ENCODE measurements at places on chromosomes 3 and 15.

- DNase-seq: peak; percentile 84
Observed at GRCh38 chr3:53161820-53162671, 1.0 kb downstream of the PRKCD start.

GRCh38 chr3:185423178-185423577, 60.2 kb downstream of the MAP3K13 start:
- DNase-seq: no peak

GRCh38 chr3:34150992-34151391, 352.6 kb downstream of the PDCD6IP start:
- no peak for DNase-seq

GRCh38 chr15:85475317-85475701, 94.9 kb downstream of the AKAP13 start:
- no peak for DNase-seq

GRCh38 chr3:46417841-46418611, 11.0 kb downstream of the CCRL2 start:
- DNase-seq: no peak

DNA sequence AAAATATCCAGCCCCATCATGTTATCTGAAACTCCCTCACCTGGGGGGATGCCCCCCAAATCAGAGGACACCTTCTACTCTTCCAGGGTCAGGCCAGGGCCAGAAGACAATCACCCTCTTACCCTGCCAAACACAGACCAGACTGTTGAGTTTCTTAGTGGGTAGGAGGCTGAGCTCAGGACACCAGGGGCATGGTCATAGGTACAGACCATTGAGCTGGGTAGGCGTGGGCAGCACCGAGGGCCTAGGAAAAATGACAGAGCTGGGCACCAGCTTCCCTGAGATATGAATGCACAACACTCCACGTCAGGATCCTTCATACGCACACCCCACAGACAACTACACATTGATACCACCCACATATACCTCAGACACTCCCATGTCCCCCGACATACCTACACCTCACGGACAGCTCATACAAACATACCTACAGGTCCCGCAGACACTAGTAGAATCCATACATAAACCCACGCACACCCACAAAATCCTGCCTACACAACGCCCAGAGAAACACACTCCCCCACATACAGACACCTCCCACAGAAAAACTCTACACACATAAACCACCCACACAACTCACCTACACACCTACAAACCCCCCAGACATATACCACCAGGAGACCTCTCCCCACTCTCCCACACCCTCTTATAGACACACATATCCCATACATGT, 11.8 kb downstream of the AP3B2 start:
- no peak for DNase-seq

- no peak for DNase-seq
Observed at GRCh38 chr3:52196977-52197376, 983 bp upstream of the ALAS1 start.

DNA sequence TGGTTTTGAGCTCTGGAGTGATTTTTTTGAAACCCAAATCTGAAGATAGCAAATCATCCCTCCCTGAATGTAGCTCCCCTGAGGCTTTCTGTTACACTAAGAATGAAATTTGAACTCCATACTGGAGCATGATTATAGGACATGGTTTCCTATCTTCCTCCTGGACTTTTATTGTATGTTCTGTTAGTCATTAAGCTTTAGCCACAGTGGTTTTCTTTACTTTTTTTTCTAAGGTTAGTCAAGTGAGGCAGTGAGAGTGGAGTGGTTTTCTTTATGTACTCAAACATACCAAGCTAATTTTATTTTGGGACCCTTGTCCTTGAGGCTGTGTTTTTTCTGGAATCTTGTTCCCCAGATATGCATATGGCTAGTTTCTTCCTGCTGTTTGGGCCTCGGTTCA, 55.2 kb upstream of the FRMD4B start:
- DNase-seq: no peak

DNA sequence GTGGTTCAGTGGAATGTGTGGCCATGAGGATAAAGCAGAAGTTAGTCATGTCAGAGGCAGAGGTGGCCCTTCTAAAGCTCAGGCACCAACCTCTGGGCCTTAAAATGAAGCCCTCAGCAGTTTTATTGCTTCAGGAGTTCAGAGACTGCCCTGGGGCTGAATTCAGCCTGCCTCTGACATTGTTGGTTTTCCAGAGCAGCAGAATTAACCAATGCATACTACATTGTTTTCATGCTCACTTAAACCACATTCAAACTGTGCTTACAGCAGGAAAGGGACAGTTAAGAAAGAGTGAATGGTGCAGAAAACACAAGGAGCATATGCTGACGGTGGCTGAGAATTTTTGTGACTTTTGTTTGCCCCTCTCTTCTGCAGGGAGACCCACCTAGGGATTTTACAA, 320.2 kb downstream of the CHST2 start:
- no peak for DNase-seq

DNA sequence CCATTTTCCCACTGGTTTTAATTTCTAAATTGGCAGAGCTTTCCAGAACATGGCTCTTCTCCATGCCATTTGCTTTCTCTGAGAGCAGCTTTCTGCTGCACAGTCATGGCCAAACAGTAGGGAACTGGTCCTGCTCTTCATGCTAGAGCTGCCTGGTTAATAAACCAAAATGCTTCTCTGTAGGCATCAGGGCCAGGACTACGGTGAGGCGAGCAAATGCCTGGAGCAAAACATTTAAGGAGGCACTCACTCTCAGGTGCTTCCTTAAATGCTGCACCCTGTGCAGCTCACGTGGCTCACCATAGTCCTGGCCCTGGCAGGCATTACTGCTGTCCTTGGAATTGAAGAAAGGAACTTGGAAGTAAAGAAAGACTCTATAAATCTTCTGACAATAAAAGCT, 48.5 kb upstream of the PPP2R3A start:
- DNase-seq: no peak

- no peak for DNase-seq
Observed at GRCh38 chr3:13495351-13495813, 15.3 kb downstream of the HDAC11 start.

DNA sequence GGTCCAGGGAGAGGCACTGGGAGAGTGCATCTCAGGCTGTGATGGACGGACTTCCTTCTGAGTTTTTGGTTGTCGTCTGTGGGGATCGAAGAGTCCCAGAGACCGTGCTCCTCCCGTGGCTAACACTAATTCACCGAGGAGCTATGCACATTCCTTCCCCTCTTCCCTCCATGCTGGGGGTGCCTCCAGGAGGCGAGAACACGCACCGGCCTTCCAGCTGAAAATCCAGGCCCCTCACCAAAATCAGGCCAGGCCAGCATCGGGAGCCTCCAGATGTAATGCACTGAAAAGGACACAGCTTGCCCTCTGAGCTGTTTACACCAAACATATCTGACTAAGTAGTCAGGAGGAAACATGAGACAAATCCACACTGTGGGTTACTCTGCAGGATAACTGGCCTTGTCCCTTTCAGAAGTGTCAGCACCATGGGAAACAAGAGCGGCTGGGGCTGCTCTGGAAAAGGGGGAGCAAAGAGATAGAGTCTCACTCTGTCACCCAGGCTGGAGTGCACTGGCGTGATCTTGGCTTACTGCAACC, 5.5 kb downstream of the RNU5B-1 start:
- DNase-seq: no peak

- no peak for DNase-seq
Observed at GRCh38 chr15:68786753-68787152, 33.9 kb downstream of the ANP32A start.

GRCh38 chr15:47954196-47954595, 166.6 kb upstream of the SLC24A5 start:
- no peak for DNase-seq

DNA sequence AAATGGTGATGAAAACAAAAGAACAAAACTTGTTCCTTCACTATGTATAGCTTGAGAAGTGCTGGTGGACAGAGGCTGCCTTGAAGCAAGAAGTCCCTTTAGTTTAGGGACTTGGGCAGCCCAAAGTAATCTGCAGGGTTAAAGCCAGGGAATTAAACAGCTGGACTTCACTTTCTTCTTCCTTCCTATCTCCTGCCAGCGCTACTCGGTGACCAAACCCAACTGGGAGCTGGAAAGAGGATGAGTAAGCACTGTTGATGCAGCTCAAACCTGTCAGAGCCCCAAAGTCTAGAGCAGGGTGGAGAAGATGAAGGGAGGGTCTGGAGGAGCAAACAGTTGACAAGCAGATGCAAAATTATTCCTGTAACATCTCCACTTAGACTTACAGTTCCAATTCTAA, 73.1 kb upstream of the FBN1 start:
- no peak for DNase-seq

- DNase-seq: peak; percentile 74
Observed at GRCh38 chr15:88701561-88702095, 62.8 kb downstream of the ISG20 start.

DNA sequence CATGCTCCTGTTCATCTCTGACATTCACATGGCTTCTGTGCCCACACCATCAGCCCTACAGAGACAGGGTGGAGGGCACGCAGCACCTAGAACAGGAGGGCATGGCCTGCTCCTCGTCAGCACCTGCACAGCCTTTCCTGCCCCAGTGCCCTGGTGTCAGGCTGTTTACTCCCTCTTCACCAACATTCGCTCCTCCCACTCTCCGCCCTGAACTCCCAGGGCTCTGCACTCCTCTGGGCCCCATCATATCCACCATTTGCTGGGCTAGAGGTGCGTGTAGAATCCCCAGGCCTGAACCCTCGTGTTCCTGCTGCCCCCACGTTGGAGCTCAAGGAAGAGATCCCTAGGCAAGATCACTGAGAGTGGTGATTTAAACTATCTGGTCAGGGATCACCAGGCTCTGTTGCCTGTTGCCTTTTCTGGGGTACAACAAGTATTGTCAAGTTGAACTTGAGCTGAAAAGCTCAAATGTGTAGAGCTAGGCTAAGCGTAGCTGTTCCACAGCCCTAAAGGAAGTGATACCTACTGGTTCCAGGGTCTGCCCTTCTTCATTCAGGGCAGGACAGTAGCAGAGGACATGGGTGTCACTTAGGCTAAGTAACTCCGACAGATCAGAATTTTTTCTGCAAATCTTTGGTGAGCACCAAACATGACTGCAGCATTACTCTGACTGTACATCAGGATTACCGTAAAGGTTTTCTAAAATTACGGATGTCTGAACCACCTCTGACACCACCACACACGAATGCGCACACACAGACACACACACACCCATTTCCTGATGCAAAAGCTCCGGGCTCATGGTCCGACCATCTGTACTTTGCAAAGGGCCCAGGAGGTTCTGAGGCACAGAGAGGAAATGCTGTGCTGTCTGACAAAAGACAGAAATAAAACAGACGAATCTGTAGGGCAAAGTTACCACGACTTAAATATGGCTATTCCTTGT, 43.7 kb upstream of the GNB5 start:
- no peak for DNase-seq

DNA sequence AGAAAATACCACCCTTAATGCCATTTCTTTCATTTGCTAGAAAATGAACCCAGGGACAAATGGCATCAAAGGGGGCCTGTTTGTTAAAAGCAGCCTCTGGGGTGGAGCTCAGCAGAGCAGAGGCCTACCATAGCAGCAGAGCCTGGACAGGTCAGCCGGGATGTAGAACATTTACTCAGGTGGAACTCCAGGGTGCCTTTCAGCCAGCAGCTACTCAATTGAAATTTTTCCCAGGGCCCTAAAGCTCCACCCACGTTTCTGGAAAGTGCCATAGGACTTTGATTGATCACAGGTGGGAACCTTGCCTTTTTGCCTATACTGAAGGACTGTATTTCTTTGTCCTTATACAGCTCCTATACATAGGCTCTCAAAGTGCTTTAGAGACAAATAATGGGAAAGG, 74.5 kb upstream of the C15orf61 start:
- DNase-seq: no peak

- no peak for DNase-seq
Observed at GRCh38 chr15:83873966-83874365, 220.0 kb downstream of the ADAMTSL3 start.

DNA sequence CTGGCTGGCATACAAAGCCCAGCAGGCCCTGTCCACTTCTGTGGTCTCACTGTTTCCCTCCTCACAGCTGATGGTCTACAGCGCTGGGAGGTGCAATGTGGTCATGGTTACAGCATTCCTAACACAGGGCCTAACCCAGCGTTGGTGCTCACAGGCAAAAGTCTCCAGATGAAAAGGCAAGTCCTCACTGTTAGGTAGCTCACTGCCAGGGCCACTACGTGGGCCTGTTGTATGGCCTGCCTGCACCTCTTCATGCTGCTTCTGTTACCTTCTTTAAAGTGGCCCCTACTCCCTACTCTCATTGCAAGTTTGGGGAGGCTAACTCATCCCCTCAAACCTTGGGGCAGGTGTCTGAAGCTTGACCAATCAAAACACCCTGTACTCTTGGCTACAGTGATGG, 31.3 kb downstream of the CCDC13 start:
- no peak for DNase-seq

DNA sequence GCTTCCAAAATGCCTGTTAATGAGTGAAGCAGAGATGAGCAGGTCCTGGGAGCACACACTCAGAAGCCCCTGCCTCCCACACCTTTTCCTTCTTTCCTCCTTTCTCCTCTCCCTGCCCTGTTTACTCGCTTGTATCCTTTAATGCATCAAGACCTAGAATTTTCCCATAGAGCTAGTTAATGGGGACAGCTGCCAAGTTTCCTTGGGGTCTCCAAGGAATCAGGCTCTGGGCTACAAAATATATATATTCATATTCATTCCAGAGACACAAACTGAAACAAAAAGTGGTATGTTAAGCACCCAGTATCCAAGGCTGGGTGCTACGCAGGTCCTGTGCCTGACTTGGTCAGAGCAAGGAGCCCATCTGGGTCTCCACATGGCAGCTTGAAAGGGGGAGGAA, 235.6 kb downstream of the MYRIP start:
- no peak for DNase-seq

GRCh38 chr3:36991923-36992805, 767 bp downstream of the EPM2AIP1 start:
- no peak for DNase-seq

DNA sequence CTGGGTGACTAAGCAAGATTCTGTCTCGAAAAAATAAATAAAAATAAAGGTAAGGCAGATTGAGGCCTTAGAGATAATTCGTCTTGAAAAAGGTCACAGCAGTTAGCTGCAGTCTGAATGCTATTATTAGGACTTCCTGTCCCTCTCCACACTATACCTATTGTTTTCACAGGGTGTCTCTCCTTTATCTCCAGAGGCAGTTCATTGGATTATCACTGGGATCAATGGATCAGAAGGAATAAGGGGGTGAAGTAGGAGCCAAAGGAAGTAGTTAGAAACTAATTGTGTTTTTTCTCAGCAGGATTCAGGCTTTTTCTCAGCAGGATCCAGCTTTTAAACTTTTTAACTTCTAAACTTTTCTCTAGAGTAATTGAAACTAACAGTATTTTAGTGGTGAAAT, 326.9 kb downstream of the IL5RA start:
- DNase-seq: no peak

DNA sequence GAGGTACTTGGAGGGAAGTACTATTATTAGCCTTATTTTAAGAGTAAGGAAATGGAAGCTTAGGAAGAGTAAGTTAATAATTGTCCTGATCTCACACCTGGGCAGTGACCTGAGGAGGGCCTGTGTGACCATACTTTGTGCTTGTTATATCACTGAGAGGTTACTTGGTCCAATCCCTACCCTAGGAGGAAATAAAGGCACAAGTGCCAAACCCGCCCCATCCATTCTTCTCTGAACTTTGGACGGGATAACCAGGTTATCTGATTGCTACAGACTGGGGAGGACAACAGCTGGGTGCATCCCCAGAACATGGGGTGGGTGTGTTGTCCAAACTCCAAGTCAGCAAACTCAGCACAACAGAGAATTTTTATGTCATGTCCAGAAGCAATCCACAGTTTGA, 77.7 kb upstream of the NR2E3 start:
- DNase-seq: no peak
